Testis (tissue), 5 donors: ENCODE measurements at places on chromosomes 13 and 19. TPM values are rescaled to one million over a fixed set of nuclear protein-coding genes. Genes with fewer than 3 reads are reported as not detected.

- H3K4me1 ChIP-seq, result peaks cover 3% of the 10 kb centered on the region
- DNase-seq, result no peak
- H3K4me3 ChIP-seq, result no peak overlapping the region
- no peaks in the 10 kb centered on the region for H3K36me3 ChIP-seq
Measured at GRCh38 chr19:45306518-45307027, 16.1 kb downstream of the CKM start.

DNA sequence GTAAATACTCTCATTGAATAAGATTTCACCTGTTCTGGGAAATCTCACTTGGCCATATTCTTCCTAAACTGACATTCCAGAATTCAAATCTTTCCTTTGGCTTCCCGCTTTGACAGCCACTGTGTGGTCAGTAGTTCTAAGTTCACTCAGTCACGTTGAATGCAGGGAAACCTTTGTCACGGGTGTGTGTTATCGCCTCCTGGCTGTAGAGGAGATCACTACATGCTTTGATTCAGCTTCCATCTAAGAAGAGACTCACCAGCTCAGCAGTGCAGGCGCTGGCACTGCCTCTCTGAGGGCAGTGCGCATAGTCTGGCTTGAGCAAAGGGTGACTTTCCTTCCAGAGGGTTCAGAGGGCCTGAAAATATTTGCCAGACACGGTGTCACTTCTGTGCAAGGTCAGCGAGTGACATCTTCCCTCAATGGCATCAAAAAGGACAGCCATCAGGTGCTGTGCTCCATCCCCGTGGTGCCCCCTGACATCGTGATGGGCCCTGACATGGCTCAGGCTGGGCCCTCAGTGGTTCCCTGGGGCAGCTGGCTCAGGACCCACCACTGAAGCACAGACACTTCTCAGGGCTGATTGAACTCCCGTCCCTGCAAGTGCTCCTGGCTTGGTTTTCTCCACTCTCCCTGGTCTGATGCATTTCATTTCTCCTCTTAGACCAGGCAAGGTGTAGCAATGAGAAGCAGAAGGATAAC, 635.4 kb upstream of the ARGLU1 start:
- no peak overlapping the region for H3K4me3 ChIP-seq
- no peaks in the 10 kb centered on the region for H3K36me3 ChIP-seq
- DNase-seq, result peak; percentile 27
- no peaks in the 10 kb centered on the region for H3K27me3 ChIP-seq
- H3K27ac ChIP-seq, result no peak overlapping the region

GRCh38 chr19:36115453-36116343, at the start of gene TBCB:
Gene TBCB, plus strand, starts transcription at chr19:36115468. Its CDS starts 93 bp downstream, at chr19:36115561.
- peak; percentile 18 for DNase-seq
- H3K27me3 ChIP-seq, result no peaks in the 10 kb centered on the region
- peak within 1 kb of the TSS; percentile 29 for H3K27ac ChIP-seq

IGFL1 gene
- not detected for polyA plus RNA-seq

DNA sequence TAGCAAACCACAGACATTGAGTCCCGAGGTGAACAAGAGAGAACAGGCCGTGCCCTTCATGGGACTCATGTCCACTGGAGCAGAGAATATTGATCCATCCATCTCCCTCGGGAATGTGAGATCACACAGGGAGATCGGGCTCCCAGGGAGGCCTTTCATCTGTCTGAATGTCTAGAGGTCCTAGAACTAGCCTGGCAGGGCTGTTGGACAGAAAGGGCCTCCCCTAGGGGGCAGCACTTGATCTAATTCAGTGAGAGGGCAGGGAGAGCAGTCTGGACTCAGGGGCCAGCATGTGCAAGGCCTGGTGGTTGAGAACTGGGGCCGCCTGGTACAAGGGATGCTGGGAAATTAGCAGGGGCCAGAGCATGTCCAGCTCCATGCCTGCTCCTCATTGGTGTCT, 4.3 kb downstream of the RUVBL2 start:
- peak; percentile 80 for DNase-seq
- H3K36me3 ChIP-seq, result no peaks in the 10 kb centered on the region
- peaks cover 10% of the 10 kb centered on the region for H3K4me1 ChIP-seq
- no peak overlapping the region for H3K4me3 ChIP-seq

DNA sequence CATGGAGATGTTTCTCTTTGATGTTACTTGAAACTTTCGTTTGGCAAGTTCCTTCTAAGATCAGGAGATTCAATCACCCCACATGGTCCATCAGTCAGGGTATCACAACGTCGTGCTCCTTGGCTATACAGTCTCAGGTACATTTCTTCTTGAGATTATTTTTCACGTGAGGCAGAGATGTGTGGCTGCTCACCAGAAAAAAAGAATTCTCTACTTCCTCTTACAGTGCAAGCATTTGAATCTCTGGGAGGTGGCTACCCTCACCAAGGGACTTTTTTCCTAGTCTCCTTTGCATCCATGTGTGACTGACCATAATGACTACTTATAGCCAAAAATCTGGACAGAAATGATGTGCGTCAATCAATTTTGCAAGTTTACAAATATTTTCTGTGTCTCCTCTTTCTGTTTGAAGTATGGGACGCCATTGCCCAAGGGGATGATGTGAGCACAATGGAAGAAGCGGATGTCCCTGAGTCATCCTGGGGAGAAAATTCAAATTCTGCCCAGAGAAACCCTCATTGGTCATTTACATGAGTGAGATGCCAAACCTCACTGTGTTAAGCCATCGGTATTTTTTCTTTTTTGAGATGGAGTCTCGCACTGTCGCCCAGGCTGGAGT, 8.6 kb upstream of the LAIR2 start:
- no peak for DNase-seq
- H3K36me3 ChIP-seq, result no peaks in the 10 kb centered on the region
- no peaks in the 10 kb centered on the region for H3K4me1 ChIP-seq

CADM4 gene
- 7.8 TPM for polyA plus RNA-seq

ZNF667 gene
- 7.6 TPM for polyA plus RNA-seq

DNA sequence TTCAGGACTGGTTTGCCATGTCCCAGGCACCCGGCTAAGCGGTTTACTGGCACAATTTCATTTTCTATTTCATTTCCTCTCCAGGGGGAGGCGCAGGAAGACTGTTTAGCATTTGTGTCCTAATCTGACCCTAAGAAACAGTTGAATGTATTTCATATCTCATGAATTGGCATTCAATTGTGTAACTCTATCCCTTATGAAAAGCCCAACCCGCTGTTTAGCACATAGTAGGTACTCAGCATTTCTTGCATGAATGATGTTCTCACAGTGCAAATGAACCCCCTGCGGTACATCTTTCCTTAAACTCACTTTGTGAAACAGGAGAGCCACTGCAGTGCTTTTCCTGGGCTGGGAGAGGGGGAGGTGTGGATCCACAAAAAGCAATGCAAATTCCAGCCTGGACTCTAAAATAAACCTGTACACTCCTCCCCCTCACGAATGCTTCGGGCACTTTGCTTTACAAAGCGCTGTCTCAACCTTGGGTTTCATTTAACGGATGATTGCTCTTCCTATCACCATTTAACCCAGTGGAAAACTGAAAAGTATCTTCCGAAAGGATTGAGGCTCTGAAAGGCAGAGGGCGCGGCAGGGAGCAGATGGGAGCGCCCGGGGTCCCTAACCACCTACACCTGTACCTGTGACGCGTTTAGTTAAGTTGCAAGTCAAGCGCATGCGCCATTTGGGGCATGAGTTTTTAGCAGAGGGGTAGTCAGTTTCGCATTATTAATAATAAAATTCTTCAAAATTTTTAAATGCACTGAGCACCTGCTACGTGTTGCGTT, 1.2 kb upstream of the EEF2 start:
- no peaks in the 10 kb centered on the region for H3K27me3 ChIP-seq
- no peaks in the 10 kb centered on the region for H3K36me3 ChIP-seq

- no peaks in the 10 kb centered on the region for H3K27me3 ChIP-seq
- H3K4me3 ChIP-seq, result no peak overlapping the region
Measured at GRCh38 chr19:34075661-34076091, 96.6 kb upstream of the LSM14A start.

- H3K4me3 ChIP-seq, result no peak overlapping the region
- H3K27ac ChIP-seq, result no peak overlapping the region
- H3K4me1 ChIP-seq, result no peaks in the 10 kb centered on the region
- H3K27me3 ChIP-seq, result no peaks in the 10 kb centered on the region
- no peaks in the 10 kb centered on the region for H3K36me3 ChIP-seq
Measured at GRCh38 chr13:52862358-52863206, 14.1 kb upstream of the PCDH8 start.

DNA sequence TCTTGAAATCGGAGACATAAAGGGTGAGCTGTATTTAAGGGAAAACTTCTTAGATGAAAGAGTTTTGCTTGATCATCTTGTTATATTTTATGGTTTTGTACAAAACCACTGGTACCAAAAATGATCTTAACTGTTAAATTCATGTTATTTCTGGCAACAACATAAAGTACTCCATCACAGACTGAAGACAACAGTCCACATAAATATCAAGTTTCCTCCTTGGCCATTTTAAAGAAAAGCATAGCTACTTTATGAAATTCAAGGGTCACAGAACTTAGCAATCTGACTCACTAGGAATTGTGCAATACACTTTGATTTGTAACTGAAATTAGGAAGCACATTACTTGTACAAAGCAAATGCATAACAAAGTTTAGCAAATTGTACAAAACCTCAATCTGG, 66.3 kb downstream of the TBC1D4 start:
- H3K27ac ChIP-seq, result no peak overlapping the region
- H3K36me3 ChIP-seq, result no peaks in the 10 kb centered on the region
- H3K27me3 ChIP-seq, result no peaks in the 10 kb centered on the region
- DNase-seq, result no peak
- no peak overlapping the region for H3K4me3 ChIP-seq

GRCh38 chr19:22515435-22515834, 93.3 kb upstream of the ZNF98 start:
- no peaks in the 10 kb centered on the region for H3K4me1 ChIP-seq
- no peak overlapping the region for H3K4me3 ChIP-seq
- H3K27ac ChIP-seq, result no peak overlapping the region
- DNase-seq, result no peak
- no peaks in the 10 kb centered on the region for H3K36me3 ChIP-seq
- H3K27me3 ChIP-seq, result no peaks in the 10 kb centered on the region

DNA sequence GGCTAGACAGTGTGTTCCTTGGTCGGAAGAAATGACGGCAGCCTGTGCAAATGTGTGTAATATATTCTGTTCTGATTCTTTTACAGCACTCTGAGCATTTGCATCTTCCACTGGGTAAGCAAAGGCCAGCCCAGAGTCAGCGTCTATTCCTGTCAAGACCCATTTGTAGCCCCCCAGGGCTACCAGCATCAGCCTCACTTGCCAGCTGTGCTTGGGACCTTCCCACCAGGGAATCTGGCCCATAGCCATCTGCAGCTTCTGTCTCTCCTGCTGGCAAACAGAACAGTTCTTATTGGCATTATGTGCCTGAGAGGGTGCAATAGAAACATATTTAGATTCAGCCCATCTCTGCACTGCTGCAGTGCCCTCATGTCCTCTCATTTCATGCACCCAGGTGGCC, 6.0 kb upstream of the IGLON5 start:
- DNase-seq, result no peak
- no peaks in the 10 kb centered on the region for H3K36me3 ChIP-seq
- H3K27me3 ChIP-seq, result no peaks in the 10 kb centered on the region
- H3K4me3 ChIP-seq, result no peak overlapping the region

GRCh38 chr19:33386361-33386858, 12.9 kb downstream of the CEBPG start:
- peaks cover 24% of the 10 kb centered on the region for H3K4me1 ChIP-seq
- no peak overlapping the region for H3K4me3 ChIP-seq
- no peak overlapping the region for H3K27ac ChIP-seq
- no peaks in the 10 kb centered on the region for H3K27me3 ChIP-seq
- no peak for DNase-seq
- no peaks in the 10 kb centered on the region for H3K36me3 ChIP-seq

- peak overlapping the region; percentile 56 for H3K27ac ChIP-seq
- no peak for DNase-seq
- no peak overlapping the region for H3K4me3 ChIP-seq
- no peaks in the 10 kb centered on the region for H3K36me3 ChIP-seq
Measured at GRCh38 chr19:2653710-2654707, 48.5 kb downstream of the GNG7 start.

CEACAM7 gene
- not detected for polyA plus RNA-seq

DNA sequence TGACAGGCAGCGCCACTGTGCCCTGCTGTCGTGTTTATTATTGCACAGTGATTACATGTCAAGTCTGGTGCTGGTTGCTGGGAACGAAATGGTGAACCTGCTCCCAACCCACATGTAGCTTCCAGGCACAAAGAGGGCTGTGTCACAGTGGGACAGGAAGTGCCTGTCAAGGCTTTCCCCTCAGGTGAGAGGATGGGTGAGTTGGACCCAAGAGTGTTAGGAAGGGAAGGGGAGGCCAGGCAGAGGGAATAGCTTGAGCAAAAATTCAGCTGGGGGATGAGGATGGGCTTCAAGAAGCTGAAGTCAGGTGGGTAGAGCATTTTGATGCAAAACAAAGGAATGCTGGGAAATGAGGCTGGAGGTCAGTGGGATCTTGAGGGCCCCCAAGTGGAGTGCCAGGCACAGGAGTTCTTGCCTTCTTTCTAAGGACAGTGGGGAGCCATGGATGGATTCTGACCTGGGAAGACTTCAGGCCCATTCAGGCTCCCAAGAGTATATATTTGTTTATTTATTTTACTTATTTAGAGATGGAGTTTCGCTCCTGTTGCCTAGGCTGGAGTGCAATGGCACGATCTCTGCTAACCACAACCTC, 8.5 kb upstream of the QTRT1 start:
- no peak overlapping the region for H3K27ac ChIP-seq
- H3K4me1 ChIP-seq, result peaks cover 10% of the 10 kb centered on the region
- no peak for DNase-seq

- no peaks in the 10 kb centered on the region for H3K36me3 ChIP-seq
- H3K4me3 ChIP-seq, result no peak overlapping the region
- H3K27me3 ChIP-seq, result no peaks in the 10 kb centered on the region
Measured at GRCh38 chr19:45526143-45526542, 18.9 kb downstream of the VASP start.

- no peaks in the 10 kb centered on the region for H3K27me3 ChIP-seq
- peaks cover 3% of the 10 kb centered on the region for H3K4me1 ChIP-seq
- DNase-seq, result no peak
- no peaks in the 10 kb centered on the region for H3K36me3 ChIP-seq
Measured at GRCh38 chr19:39677961-39678889, 22.5 kb downstream of the LGALS16 start.

INTS6 gene
- polyA plus RNA-seq, result 130 TPM

ZNF814 gene
- 21.8 TPM for polyA plus RNA-seq

ZNF835 gene
- 1.1 TPM for polyA plus RNA-seq

DNA sequence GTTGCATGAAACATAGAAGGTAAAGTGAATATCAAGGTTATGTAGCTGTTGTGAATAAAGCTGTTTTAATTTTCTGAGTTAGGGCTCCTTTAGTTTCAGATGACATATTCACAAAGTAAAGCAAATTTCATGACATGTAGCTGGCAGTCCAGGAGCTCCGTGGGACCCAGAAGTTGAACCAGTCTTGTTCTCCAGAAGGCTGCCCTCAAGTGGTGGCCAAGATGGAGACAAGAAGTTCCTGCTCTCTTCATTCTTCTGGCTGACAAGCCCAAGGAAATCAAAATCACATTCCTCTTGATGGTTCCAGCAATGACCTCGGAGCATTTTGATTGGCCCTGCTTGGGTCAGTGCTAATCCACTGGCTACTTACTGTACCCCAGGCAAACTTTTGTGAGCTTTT, 128.7 kb downstream of the LIG4 start:
- no peak overlapping the region for H3K4me3 ChIP-seq
- H3K36me3 ChIP-seq, result no peaks in the 10 kb centered on the region
- DNase-seq, result peak; percentile 60
- no peaks in the 10 kb centered on the region for H3K27me3 ChIP-seq
- no peak overlapping the region for H3K27ac ChIP-seq
- H3K4me1 ChIP-seq, result no peaks in the 10 kb centered on the region

- no peak overlapping the region for H3K27ac ChIP-seq
- H3K4me3 ChIP-seq, result no peak overlapping the region
- H3K27me3 ChIP-seq, result no peaks in the 10 kb centered on the region
- H3K36me3 ChIP-seq, result no peaks in the 10 kb centered on the region
- peaks cover 18% of the 10 kb centered on the region for H3K4me1 ChIP-seq
- DNase-seq, result peak; percentile 56
Measured at GRCh38 chr19:11560404-11561051, 1.5 kb upstream of the ELOF1 start.

CRTC1 gene
- 15.6 TPM for polyA plus RNA-seq
